ENCODE measurements at places on chromosomes 1 and 21.
A peak's percentile ranks its signal among the peaks of the same experiment; 100 is the strongest.

- DNase-seq = peak; percentile 4
Measured at GRCh38 chr1:198125995-198126735, 30.6 kb upstream of the NEK7 start.

GRCh38 chr1:204530932-204531331 is 14.7 kb downstream of the MDM4 start:
- DNase-seq = no peak

DNA sequence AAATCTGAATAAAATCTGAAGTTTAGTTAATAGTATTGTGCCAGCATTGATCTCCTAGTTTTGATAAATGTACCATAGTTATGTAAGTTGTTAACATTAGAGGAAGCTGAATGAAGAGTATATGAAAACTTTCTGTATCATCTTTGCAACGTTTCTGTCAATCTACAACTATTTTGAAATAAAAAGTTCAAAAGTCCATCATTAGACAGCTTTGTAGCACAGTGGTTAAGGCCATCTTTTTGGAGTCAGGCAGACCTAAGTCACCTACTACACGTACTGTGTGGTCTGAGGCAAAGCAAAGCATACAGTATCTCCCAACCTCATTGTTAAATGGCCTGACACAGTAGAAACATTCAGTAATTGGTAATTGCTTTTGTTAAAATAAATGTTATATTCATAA is 47.9 kb upstream of the ATP1A1 start:
- DNase-seq = no peak

DNA sequence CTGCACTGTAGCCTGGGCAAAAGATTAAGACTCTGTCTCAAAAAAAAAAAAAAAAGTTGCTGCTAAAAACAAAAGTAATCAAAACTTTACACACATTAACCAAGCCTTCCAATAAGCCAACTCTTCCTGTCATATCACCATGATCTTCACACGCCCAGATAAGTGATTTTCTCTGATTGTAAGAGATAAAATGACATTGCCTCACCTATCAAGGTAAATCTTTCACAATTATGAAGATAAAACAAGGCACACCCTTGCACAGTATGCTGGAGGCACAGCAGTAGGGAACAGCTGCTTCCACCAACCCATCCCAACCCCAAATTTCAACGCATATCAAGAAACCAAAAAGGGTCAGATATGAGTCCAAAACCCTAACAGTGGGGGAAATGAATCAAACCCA is 8.8 kb upstream of the TIAM1 start:
- no peak for DNase-seq

GRCh38 chr1:68918563-68918962 is 421.7 kb upstream of the DEPDC1 start:
- no peak for DNase-seq

DNA sequence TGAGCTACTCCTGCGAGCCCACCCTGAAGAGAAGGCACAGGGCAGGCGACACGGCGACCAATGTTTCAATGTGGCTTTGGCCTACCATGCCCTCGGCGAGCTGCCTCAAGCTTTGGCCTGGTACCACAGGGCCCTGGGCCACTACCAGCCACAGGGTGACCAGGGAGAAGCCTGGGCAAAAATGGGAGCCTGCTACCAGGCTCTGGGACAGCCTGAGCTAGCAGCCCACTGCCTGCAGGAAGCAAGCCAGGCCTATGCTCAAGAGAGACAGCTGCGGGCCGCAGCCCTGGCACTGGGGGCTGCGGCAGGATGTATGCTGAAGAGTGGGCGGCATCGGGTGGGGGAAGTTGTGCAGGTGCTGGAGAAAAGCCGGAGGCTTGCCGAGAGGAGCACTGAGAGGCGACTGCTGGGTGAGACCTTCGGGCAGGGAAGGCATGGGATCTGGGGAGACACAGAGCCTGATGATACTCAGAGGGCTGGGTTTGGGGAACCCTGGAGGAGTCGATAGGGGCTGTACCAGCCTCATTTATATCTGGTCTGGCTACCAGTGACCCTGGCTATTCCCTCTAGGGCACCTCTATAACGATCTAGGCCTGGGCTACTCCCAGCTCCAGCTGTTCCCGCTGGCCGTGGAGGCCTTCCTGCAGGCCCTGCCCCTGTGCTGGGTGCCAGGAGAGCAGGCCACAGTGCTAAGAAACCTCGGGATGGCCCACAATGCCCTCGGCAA is 2.3 kb downstream of the TTC24 start:
- no peak for DNase-seq

- DNase-seq = no peak
Measured at GRCh38 chr1:207893737-207894582, 17.0 kb downstream of the CD34 start.

- no peak for DNase-seq
Measured at GRCh38 chr1:84363622-84364021, 34.7 kb upstream of the DNASE2B start.

Data from left kidney (tissue), 8 donors.